ENCODE measurements at places on chromosomes 12 and 14.

GRCh38 chr14:64194404-64194803 lies 99.8 kb downstream of the ESR2 start:
- no peak for DNase-seq

DNA sequence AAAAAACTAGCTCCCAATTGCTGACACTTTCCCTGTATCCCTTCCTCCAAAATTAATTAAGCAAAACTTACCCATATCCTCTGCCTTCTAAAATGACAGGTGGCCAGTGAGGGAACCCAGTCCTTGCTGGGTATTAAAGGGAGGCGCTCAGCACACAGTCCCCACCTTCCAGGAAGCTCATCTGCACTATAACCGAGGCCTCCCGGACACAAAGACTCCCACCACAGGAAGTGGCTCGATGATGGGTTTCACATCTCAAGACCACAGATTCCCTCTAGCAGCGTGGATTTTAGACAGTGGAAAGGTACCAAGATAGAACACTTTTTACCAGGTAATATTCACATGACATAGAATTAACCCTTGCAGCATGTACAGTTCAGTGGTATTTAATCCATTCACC lies 126.8 kb upstream of the NCOR2 start:
- no peak for DNase-seq

DNA sequence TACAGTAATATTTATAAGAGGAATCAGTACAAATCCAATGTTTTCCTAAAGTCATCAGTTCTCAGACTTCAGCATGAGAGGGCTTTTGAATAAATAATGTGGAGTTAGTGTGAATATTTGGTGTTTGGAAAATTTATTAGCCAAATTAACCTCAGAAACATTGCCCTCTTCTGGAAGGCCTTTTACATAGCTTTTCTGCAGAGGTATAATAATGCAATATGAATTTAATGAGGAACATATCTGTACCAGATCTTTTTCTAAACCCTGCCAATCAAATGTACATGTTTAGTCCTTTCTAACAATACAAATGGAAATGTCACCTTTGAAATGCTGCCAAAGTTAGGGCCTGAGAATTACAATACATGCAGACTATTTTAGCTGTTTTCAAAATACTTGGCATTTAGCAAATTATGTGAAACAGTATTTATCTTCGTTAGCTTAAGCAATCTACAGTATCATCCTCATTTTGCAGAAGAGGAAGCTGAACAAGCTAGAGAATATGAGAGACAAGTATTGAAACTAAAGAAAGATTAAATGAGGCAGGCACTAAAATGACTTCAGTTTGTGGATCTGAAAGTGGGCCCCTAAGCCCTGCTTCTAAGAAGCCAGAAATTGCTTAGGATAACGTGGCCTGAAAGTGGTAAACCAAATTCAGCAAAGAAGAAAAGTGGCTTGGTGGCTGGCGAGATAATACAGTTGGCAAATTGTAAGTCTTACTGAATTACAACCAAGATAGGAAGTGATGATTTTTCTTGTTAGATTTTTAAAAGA lies 60.4 kb upstream of the MANSC4 start:
- DNase-seq, result no peak

- DNase-seq, result no peak
These were observed 53.7 kb downstream of the FBXL14 start for GRCh38 chr12:1540690-1541089.

DNA sequence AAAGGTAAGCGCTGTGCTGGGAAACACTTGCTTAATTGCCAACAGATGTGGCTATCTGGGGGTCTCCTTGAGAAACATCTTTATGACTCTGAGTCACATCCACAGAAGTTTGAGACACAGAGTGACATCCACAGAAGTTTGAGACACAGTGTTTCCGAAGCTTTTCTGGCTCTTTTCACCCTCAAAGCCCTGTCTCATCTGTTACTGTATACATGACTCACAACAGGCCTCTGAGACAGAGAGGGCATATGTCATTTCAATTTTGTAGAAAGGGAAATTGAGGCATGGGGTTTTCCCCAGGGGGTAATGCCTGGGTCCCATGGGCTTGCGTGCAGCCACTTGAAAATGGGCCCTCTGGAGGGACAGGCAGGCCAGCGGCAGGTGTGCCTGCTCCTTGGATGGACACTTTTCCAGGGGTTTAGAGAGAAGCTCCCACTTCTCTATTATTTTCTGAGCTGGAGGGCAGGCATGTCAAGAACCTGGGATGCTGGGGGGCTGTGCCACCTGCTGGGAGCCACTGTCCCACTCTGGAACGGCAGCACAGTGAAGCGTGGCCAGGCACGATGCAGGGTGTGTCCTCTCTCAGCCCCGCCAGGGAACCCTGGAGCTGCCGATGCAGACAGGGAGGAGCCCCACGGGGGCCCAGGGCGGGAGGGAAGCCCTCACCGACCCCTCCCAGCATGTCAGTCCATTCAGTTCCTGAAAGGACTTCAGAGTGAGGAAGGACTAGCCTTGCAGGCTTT lies 111.3 kb upstream of the FKBP4 start:
- peak; percentile 42 for DNase-seq

- peak; percentile 72 for DNase-seq
These were observed 9.1 kb downstream of the C12orf76 start for GRCh38 chr12:110039085-110039807.

DNA sequence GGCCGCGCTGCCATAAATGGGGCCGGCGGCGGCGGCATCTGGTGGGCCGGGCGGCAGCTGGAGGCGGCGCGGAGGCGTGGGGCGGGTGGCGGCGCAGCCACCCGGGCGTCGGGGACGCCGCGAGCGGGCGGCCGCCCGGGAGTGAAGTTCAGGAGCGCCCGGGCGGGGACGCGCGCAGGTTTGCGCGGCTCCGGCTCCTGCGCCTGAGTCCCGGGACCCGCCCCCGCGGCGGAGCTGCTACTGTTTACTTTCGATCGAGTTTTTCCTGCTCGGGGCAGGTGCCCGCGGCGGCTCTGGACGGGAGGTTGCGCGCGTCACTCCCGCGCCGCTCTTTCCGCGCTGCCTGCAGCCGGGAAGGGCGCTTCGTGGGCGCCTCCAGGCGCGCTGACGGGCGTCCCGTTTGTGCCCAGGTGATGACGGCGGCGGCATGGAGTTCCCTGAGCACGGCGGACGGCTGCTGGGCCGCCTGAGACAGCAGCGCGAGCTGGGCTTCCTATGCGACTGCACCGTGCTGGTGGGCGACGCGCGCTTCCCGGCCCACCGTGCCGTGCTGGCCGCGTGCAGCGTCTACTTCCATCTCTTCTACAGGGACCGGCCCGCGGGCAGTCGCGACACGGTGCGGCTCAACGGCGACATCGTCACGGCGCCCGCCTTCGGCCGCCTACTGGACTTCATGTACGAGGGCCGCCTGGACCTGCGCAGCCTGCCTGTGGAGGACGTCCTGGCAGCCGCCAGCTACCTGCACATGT lies at the start of gene ZBTB42:
Gene ZBTB42 (plus strand): TSS at position 331 of the 749 bp plus-strand sequence. CDS start 97 bp downstream, at position 428.
- peak; percentile 80 for DNase-seq

Measured in suppressor macrophage treated with lipopolysaccharide for 1 hour (primary cell).